ENCODE measurements at places on chromosomes 1 and 21. TPM values are rescaled to one million over a fixed set of nuclear protein-coding genes. Genes with fewer than 3 reads are reported as not detected.

Gene COL6A1
- total RNA-seq = 303 TPM

Gene RNU1-1
- not detected for total RNA-seq

Gene WNT4
- not detected for total RNA-seq

Gene UTS2
- total RNA-seq = not detected

Gene SYTL1
- not detected for total RNA-seq
